ENCODE measurements at places on chromosomes 7 and 10. TPM values are rescaled to one million over a fixed set of nuclear protein-coding genes. Genes with fewer than 3 reads are reported as not detected.

- no peaks in the 10 kb centered on the region for H3K27me3 ChIP-seq
- peak; percentile 7 for DNase-seq
- no peak overlapping the region for H3K4me3 ChIP-seq
Observed at GRCh38 chr10:47029181-47030009, 118.2 kb downstream of the PTPN20 start.

DNA sequence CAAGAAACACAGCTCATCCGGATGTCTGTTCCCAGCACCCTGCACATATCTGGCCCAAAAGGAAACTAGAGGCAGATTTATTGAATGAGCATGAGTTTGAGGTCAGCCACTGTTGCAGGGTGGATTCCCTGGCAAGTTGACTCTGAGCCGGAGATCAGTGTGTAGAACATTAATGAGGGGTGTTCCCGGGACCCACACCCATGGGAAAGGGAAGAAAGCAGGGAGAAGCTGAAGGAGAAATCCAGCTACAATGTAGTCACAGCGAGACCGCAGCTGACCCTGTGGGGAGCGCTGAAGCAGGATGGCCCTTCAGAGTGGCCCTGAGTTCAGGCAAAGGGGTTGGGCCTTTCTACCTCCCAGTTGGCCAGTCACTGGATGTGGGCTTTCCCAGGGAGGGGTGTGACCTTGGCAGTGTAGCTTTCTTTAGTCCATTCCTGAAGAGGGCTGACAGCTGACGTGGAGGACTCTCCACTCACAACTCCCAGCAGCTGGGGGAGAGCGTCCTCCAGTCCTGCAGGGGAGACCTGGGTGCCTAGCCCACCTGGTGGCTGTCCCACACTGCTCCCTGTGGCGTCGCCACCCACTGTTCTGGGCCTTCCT lies 324.2 kb upstream of the ZMIZ1 start:
- H3K4me3 ChIP-seq: no peak overlapping the region
- H3K27ac ChIP-seq: no peak overlapping the region
- peaks cover 5% of the 10 kb centered on the region for H3K27me3 ChIP-seq
- DNase-seq: no peak

- H3K4me1 ChIP-seq: peaks cover 23% of the 10 kb centered on the region
- peaks cover 84% of the 10 kb centered on the region for H3K36me3 ChIP-seq
- no peak overlapping the region for H3K27ac ChIP-seq
- no peak for DNase-seq
- no peaks in the 10 kb centered on the region for H3K27me3 ChIP-seq
- H3K4me3 ChIP-seq: no peak overlapping the region
Observed at GRCh38 chr10:11331046-11331577, 280.3 kb downstream of the USP6NL start.

The AFAP1L2 gene
- 1.5 TPM for total RNA-seq

- no peak overlapping the region for H3K27ac ChIP-seq
- no peaks in the 10 kb centered on the region for H3K4me1 ChIP-seq
- no peaks in the 10 kb centered on the region for H3K27me3 ChIP-seq
Observed at GRCh38 chr10:82462910-82463551, 588.0 kb downstream of the NRG3 start.

The NMT2 gene
- total RNA-seq: 45.5 TPM

DNA sequence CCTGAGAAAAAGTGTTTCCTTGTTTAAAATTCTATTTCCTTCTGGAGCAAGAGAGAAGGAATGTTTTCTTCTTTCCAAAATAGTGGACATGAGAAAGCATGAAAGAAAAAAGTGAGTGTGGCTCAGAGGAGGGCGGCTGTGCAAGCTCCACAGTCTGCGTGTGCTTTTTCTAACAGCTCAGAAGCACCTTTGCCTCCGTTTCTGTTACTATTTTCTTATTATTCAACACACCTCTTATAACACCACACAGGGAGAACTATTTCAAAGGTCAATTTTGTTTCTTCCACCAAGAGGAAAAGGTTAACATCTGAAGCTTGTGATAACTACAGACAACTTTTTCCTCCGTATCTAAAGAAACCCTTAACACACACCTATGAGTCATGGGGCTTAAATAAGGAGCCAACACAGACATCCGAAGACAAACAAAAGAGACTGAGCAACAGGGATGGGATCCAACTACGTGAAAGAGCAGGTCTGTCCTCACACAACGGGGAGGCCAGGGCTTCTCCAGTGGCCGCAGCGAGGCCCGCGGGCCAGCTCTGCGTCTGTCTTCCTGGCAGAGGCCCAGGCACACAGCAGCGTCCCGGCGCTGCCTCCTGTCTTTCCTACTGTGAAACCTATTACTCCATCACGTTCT lies 36.2 kb upstream of the NCAPG2 start:
- H3K4me3 ChIP-seq: no peak overlapping the region
- H3K4me1 ChIP-seq: no peaks in the 10 kb centered on the region
- H3K27me3 ChIP-seq: no peaks in the 10 kb centered on the region
- no peak overlapping the region for H3K27ac ChIP-seq
- no peak for DNase-seq

DNA sequence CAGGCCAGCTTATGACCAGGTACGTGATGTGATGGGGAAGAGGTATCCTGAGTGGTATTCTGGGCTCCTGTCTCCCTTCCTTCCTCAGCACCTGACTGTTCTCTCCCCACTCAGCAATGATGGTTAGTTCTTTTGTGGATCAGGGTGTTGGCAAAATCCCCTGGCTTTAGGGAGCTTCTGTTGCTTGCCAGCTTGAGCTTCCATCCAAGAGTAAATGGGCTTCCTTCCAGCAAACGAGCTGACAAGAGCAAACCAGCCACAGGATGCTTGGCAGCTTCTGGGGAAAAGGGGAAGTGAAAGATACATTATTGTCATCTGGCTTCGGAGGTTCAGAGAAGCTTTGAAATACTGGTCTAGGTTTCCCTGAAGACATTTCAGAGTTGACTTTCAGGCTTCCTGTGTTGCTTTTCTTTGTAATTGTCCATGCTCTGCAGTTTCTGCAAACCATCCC lies 5.2 kb downstream of the DUSP5 start:
- no peaks in the 10 kb centered on the region for H3K27me3 ChIP-seq
- DNase-seq: no peak
- peaks cover 78% of the 10 kb centered on the region for H3K4me1 ChIP-seq
- peak overlapping the region; percentile 99 for H3K4me3 ChIP-seq
- H3K36me3 ChIP-seq: peaks cover 93% of the 10 kb centered on the region
